ENCODE measurements at places on chromosomes 12 and 14. TPM values are rescaled to one million over a fixed set of nuclear protein-coding genes. Genes with fewer than 3 reads are reported as not detected.

- H3K27me3 ChIP-seq: peaks cover 20% of the 10 kb centered on the region
- H3K27ac ChIP-seq: no peak overlapping the region
- no peak for DNase-seq
- H3K36me3 ChIP-seq: no peaks in the 10 kb centered on the region
- no peak overlapping the region for H3K4me3 ChIP-seq
These were observed 50.2 kb downstream of the MBIP start for GRCh38 chr14:36270191-36270590.

DNA sequence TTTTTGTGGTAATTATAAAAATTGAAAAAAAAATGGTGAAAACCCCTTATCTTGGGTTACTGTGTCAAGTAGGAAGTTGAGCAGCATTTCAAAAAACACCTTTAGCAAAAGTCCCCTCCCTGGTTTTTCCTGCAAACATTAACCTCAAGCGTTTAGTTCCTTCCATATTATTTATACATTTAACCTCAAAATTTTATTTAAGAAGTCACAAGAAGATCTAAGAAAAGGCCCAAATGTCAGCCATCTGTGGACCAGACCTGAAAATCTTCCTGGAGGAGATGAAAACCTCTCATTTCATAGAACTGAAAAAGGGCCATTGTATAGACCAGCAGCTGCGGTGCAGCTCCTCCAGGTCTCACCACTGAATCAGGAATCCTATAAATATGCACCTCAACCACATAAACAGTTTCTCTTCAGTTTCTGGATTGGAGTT, 40.4 kb upstream of the BTG1 start:
- no peaks in the 10 kb centered on the region for H3K4me1 ChIP-seq
- H3K36me3 ChIP-seq: no peaks in the 10 kb centered on the region
- H3K27ac ChIP-seq: no peak overlapping the region
- no peaks in the 10 kb centered on the region for H3K27me3 ChIP-seq

DNA sequence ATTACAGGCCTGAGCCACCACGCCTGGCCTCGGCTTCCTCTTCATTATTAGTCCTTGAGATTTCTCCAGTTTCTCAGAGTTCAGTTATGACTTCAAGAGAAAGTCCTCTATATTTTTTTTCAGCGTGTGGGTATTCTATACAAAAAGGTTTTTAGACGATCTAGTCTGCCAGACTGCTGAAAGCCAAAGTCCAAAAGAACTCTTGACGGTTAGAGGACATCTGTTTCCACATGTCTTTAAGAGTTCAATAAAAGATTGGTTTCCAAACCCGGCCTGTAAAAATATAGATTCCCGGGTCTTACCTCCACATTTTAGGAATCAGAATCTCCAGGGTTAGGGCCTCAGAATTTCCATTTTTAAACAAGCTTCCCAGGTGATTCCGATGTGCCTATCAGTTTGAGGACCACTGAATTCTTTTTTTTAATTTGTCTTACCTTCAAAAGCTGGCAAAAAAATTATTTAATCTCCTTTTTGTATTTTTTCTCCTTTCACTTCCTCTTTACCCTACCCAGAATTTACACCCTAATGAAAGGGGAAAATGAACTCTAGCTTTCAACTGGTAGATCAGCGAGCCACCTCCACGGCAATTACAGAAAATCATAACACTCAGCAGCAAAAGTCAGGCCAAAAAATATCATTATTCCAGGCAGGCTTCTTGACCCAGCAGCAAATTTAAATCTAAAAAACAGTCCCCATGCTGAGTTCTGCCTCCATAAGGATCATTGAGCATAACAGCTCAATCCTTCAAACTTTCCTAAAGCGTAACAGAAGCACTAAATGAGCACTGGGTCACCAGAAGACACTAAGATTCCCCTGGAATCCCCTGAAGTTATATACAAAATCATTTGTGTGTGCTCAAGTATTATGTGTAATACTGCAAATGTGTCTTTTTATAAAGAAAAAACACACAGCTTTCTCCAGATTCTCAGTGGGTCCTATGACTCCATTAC, 8.7 kb downstream of the NT5DC3 start:
- no peaks in the 10 kb centered on the region for H3K4me1 ChIP-seq
- no peak for DNase-seq
- H3K36me3 ChIP-seq: no peaks in the 10 kb centered on the region

Gene AQP2
- 666 TPM for polyA plus RNA-seq

GRCh38 chr14:42192738-42193653, 586.3 kb downstream of the LRFN5 start:
- no peak overlapping the region for H3K4me3 ChIP-seq
- no peaks in the 10 kb centered on the region for H3K4me1 ChIP-seq
- H3K27ac ChIP-seq: no peak overlapping the region
- no peaks in the 10 kb centered on the region for H3K36me3 ChIP-seq

- no peaks in the 10 kb centered on the region for H3K27me3 ChIP-seq
- no peak overlapping the region for H3K27ac ChIP-seq
- no peak overlapping the region for H3K4me3 ChIP-seq
- DNase-seq: no peak
- H3K36me3 ChIP-seq: no peaks in the 10 kb centered on the region
These were observed 58.0 kb upstream of the ELK3 start for GRCh38 chr12:96136161-96136560.

- H3K4me1 ChIP-seq: no peaks in the 10 kb centered on the region
- no peaks in the 10 kb centered on the region for H3K27me3 ChIP-seq
- H3K4me3 ChIP-seq: no peak overlapping the region
- DNase-seq: no peak
These were observed 23.9 kb upstream of the SMOC1 start for GRCh38 chr14:69855180-69855832.

- H3K27me3 ChIP-seq: no peaks in the 10 kb centered on the region
- DNase-seq: no peak
- peak overlapping the region; percentile 13 for H3K4me3 ChIP-seq
- H3K27ac ChIP-seq: peak overlapping the region; percentile 76
- H3K4me1 ChIP-seq: no peaks in the 10 kb centered on the region
These were observed 300.1 kb upstream of the FKBP4 start for GRCh38 chr12:2494486-2495192.

Gene CCDC177
- polyA plus RNA-seq: not detected

DNA sequence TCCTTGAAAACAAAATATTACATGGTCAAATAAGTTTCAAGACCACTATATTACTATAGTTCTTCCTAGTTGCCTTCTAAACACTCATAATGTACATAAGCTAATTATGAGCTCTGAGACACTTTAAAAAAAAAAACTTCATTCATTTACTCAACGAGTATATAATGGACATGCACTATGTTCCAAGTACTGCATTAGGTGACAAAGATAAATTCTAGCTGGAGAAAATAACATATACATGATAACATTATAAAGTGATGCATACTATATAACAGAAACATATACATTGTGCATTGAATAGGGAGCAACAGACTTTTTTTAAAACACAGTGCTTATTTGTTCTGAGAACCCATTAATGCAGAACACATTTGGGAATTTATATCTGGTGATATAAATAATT, 202.3 kb downstream of the NELL2 start:
- no peaks in the 10 kb centered on the region for H3K27me3 ChIP-seq
- H3K27ac ChIP-seq: no peak overlapping the region
- no peaks in the 10 kb centered on the region for H3K36me3 ChIP-seq
- no peak overlapping the region for H3K4me3 ChIP-seq
- H3K4me1 ChIP-seq: no peaks in the 10 kb centered on the region

GRCh38 chr14:32311294-32312009, 17.6 kb upstream of the AKAP6 start:
- no peak overlapping the region for H3K27ac ChIP-seq
- no peak overlapping the region for H3K4me3 ChIP-seq
- H3K36me3 ChIP-seq: no peaks in the 10 kb centered on the region
- H3K4me1 ChIP-seq: no peaks in the 10 kb centered on the region

DNA sequence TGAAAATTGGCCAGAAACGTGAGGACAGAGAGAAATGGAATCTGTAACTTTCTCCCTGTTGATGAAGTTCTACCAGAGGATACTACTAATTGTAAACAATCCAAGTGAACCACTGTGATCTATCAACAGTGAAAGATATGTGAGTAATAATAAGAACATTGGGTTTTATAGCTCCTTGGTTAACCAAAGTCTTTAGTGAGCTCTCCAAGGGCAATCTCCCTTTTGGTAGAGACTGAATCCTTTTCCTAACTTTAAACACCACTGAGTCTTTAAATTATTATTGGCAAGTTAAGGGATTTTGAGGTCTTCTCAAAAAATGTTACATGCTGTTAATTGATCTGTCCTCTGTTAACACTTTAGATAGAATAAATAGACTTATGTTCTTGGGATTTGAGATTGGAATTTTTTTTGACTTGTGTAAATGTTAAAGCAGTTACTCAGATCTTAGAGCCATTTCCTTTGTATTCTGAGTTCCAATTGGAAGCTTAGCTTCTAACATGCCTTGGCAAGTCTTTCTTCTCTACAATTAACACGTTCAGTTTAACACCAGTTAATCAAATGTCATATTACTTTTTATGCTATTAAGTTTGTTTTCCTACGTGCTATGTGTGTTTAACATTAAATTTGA, 338.2 kb upstream of the DDHD1 start:
- no peaks in the 10 kb centered on the region for H3K27me3 ChIP-seq
- no peak overlapping the region for H3K4me3 ChIP-seq
- DNase-seq: no peak
- H3K4me1 ChIP-seq: no peaks in the 10 kb centered on the region
- H3K36me3 ChIP-seq: no peaks in the 10 kb centered on the region
- no peak overlapping the region for H3K27ac ChIP-seq

Gene CCDC184
- 1.7 TPM for polyA plus RNA-seq

DNA sequence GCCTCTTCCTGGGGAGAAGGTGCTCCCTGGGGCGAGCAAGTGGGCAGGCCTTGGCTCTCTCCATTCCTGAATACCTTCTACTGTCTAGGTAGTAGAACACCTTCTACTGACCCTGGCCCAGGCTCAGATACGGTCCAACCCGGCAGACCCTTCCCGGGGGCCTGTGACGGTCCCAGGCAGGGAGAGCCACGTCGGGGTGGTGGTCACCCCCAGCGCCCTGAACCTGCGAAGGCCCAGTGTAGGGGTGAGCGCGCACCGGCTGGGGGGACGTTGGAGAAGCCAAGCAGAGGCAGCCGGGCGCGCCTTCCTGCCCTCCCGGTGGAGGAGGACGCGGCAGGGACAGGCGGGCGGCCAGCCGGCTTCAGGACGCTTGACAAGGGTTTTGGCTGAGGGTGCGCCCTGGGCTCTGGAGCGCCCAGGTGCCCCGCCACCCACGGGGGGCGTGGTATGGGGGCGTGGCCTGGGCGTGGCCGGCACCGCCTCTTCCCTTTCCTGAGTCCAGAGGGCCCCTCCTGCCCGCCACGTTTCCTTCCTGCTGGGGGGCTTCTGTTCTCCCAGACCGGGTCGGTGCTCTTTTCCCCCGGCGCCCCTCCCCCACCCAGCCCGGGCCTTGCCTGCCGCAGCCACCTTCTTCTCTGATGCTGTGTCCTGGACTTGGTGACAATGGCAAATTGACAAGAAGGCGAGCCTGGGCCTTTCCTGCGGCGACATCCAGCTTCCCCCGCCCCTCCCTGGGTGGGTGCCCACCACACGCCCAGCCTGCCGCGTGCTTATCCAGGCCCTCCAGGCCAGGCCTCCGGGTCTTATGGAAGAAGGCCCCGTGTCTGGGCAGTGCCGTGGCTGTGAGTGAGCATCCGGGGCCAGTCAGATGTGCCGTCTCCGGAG, 24.5 kb upstream of the PPP1R13B start:
- no peak overlapping the region for H3K27ac ChIP-seq
- H3K4me3 ChIP-seq: peak overlapping the region; percentile 7
- no peaks in the 10 kb centered on the region for H3K36me3 ChIP-seq
- no peaks in the 10 kb centered on the region for H3K27me3 ChIP-seq
- H3K4me1 ChIP-seq: no peaks in the 10 kb centered on the region
- DNase-seq: peak; percentile 87

Gene TMEM132C
- polyA plus RNA-seq: 0.75 TPM

DNA sequence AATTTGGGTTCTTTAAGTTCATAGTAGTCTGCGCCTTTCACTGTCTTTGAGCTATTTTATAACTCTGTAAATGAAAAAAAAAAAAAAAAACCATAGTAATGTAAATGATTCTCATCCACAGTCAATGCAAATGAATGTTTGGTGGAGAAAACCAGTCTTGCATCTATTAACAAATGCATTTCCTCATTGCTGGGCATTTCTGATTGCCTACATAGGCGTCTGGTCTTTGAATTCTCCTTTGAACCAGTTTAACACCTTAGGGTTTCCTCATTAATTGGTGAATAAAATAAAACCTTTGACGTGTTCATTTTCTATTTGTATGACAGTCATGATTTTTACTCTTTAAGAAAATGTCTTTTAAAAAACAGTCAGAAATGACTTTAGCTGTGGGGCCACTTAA, 114.8 kb downstream of the C12orf75 start:
- H3K27me3 ChIP-seq: no peaks in the 10 kb centered on the region
- no peaks in the 10 kb centered on the region for H3K4me1 ChIP-seq
- no peaks in the 10 kb centered on the region for H3K36me3 ChIP-seq
- H3K27ac ChIP-seq: no peak overlapping the region
- no peak overlapping the region for H3K4me3 ChIP-seq

DNA sequence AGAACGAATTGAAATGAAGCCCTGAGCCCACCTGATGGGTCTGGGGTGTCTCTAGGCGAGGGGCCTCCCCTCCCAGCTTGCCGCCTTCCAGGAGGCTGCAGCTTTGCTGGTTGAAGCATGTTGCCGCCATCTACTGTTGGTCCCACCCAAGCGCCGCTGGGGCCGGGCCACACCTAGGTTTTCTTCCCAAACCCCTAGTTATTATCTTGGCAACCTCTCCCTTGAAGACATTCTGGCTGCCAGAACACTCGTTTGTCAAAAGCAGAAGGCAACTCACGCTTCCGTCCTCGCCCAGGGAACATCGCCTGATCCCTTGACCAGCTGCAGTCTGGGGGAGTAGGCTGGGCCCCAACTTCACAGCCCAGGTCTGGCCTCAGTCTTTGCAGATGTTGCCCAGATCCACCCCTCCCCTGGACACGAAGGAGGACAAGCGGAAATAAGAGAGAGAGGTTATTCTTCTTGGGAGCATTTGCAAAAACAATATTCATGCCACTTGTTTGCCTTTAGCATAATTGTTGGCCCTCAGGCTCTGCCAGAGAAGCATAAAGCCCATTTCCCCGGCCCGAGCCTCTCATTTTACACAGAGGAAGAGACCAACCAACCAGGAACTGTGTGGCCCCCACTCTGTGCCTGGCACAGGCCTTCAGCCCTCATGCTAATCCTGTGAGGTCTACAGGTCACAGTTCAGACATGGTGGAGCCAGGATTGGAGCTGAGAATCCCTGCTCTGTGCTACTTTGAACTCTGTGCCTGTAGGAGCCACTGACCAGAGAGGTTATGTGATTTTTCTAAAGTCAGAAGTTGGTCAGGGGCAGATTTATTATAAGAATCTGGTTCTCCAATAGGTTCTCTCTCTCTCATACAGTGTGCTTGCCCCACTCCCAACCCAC, 6.8 kb downstream of the EMP1 start:
- H3K36me3 ChIP-seq: no peaks in the 10 kb centered on the region
- H3K4me1 ChIP-seq: no peaks in the 10 kb centered on the region
- no peak overlapping the region for H3K27ac ChIP-seq
- peak; percentile 48 for DNase-seq

Gene HELB
- polyA plus RNA-seq: 0.41 TPM

GRCh38 chr12:26150736-26151450, 26.1 kb upstream of the BHLHE41 start:
- H3K27me3 ChIP-seq: no peaks in the 10 kb centered on the region
- no peaks in the 10 kb centered on the region for H3K4me1 ChIP-seq
- no peak for DNase-seq
- H3K27ac ChIP-seq: no peak overlapping the region

Data from kidney (tissue), 22 donors.